ENCODE measurements at places on chromosomes 5 and 9. TPM values are rescaled to one million over a fixed set of nuclear protein-coding genes. Genes with fewer than 3 reads are reported as not detected.
A peak's percentile ranks its signal among the peaks of the same experiment; 100 is the strongest.

RNF145 gene
- 57.8 TPM for total RNA-seq

GRCh38 chr9:93094658-93095204, 1.3 kb upstream of the CARD19 start:
- H3K4me1 ChIP-seq: peaks cover 26% of the 10 kb centered on the region
- peak overlapping the region; percentile 39 for H3K4me3 ChIP-seq
- H3K36me3 ChIP-seq: peaks cover 1% of the 10 kb centered on the region
- no peaks in the 10 kb centered on the region for H3K27me3 ChIP-seq
- DNase-seq: no peak

DNA sequence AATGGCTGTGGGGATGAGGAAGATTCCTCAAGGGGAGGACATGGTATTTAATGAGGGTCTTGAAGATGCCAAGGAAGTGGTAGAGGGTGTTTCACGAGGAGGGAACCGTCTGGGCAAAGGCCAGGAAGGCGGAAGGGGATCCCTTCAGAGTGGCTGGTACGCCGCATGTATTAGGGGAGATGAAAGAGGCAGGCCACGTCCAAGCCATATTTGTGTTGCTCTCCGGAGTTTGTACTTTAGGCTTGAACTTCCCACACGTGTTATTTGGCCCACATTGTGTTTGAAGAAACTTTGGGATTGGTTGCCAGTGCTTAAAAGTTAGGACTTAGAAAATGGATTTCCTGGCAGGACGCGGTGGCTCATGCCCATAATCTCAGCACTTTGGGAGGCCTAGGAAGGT, 1.2 kb downstream of the FXN start:
- peak overlapping the region; percentile 96 for H3K4me3 ChIP-seq
- no peaks in the 10 kb centered on the region for H3K27me3 ChIP-seq
- peaks cover 3% of the 10 kb centered on the region for H3K4me1 ChIP-seq
- H3K36me3 ChIP-seq: no peaks in the 10 kb centered on the region
- peak overlapping the region; percentile 48 for H3K27ac ChIP-seq

- H3K27me3 ChIP-seq: no peaks in the 10 kb centered on the region
- H3K27ac ChIP-seq: no peak overlapping the region
- no peak overlapping the region for H3K4me3 ChIP-seq
- no peak for DNase-seq
Measured at GRCh38 chr9:4936277-4936676, 48.8 kb upstream of the JAK2 start.

- peaks cover 2% of the 10 kb centered on the region for H3K4me1 ChIP-seq
- no peaks in the 10 kb centered on the region for H3K27me3 ChIP-seq
- DNase-seq: no peak
- no peak overlapping the region for H3K4me3 ChIP-seq
- H3K36me3 ChIP-seq: no peaks in the 10 kb centered on the region
Measured at GRCh38 chr5:176181271-176181855, 56.9 kb upstream of the SIMC1 start.

CKMT2 gene
- 19.3 TPM for total RNA-seq

COL27A1 gene
- 5.4 TPM for total RNA-seq

DNA sequence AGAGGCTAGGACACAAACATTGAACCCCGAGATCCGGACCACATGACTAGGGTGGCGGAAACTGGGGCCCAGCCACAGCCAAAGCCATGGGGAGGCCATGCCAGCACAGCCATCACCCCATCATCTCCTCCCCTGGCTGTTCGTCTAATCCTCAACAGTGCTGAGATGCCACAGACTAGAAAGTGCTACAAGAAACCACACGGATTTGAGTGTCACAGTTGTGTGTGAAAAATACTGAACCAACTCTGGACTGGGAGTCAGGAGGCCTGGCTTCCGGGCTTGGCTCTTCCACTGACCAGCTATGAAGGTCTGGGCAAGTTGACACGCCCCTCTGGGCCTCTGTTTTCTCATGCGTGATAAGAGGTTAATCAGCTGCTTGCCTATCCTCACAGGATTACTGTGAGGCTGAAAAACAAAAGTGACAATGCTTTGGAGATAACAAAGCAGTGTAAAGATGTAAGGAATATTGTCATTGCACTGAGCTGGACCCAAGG, 38.8 kb upstream of the SHB start:
- no peak overlapping the region for H3K27ac ChIP-seq
- peak; percentile 16 for DNase-seq
- H3K4me3 ChIP-seq: no peak overlapping the region
- H3K4me1 ChIP-seq: no peaks in the 10 kb centered on the region
- peaks cover 10% of the 10 kb centered on the region for H3K27me3 ChIP-seq
- no peaks in the 10 kb centered on the region for H3K36me3 ChIP-seq

GFPT2 gene
- 26.7 TPM for total RNA-seq

DNA sequence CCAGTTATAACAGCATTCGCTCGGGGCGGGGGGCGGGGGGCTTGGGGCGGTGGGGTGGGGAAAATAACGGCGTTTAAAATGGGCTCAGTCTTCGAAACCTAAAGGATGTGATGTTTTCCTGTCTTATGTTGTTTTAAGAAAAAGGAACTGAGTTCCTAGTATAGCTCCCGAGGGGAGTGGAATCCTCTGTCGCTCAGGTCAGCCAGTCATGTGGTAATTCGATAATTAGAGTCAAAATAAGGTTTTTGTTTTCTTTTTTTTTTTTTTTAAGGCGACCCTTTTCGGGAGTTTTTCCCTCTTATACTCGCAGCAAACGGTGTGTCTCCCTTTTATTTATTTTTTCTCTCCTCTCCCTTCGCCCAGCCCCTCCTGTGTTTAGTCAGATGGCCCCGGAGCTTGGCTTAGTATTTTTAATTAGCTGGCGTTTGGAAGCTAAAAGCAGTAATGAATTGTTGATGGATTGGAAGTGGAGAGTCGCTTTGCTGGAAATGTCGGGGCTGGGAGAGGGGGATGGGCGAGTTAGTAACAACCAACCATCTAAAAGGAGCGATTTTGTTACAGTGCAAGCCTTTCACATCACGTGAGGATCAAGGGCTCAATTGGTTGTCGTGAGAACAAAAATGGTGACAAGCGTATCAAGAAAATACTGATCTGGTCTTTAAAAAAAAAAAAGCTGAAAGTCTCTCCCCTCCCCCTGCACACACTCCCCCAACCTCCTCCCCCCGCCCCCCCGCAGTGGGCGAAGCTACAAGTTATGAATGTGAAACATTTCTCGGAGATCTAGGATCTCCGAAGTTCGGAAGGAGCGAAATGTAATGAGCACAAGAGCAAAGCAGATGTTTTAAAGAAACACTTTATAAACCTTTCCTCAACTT, 714 bp upstream of the ZNF608 start:
- peak; percentile 99 for DNase-seq
- H3K27me3 ChIP-seq: no peaks in the 10 kb centered on the region
- H3K4me3 ChIP-seq: peak overlapping the region; percentile 59
- H3K4me1 ChIP-seq: peaks cover 3% of the 10 kb centered on the region
- no peaks in the 10 kb centered on the region for H3K36me3 ChIP-seq
- H3K27ac ChIP-seq: peak overlapping the region; percentile 85

DPYSL3 gene
- 135 TPM for total RNA-seq

- H3K4me3 ChIP-seq: no peak overlapping the region
- no peaks in the 10 kb centered on the region for H3K27me3 ChIP-seq
- peaks cover 2% of the 10 kb centered on the region for H3K4me1 ChIP-seq
- DNase-seq: no peak
- no peaks in the 10 kb centered on the region for H3K36me3 ChIP-seq
Measured at GRCh38 chr9:114737118-114737517, 55.1 kb upstream of the TEX48 start.

- no peaks in the 10 kb centered on the region for H3K4me1 ChIP-seq
- DNase-seq: no peak
- no peaks in the 10 kb centered on the region for H3K36me3 ChIP-seq
- H3K27ac ChIP-seq: no peak overlapping the region
Measured at GRCh38 chr9:78573205-78573604, 276.3 kb downstream of the PSAT1 start.

MXD3 gene
- 6.6 TPM for total RNA-seq

DNA sequence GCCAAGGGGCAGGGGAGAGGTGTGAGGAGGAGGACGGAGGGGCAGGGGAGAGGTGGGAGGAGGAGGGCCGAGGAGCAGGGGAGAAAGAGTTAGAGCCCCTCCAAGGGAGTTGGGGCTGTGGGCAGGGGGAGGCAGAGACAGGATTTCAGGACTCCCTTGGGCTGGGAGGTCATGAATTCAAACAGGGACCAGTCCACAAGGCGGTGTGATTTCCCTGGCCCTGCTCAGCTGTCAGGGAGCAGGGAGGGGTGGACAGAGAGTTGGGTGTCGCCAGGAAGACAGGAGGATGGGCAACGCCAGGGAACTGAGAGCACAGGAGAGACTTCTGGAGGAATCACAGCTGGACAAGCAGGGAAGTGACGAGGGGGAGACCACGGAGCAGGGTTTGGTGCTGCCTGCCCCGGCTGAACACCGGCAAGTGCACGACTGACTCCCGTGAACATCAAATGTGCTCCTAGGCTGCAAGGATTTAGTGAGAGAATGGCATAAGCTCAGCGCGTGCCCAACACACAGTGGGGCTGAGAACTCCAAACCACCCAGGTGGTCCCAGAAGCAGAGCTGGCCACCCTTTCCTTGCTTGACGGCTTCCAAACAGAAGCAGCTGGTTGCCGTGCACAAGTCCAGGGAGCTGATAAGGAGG, 17.8 kb upstream of the OLFM1 start:
- no peaks in the 10 kb centered on the region for H3K4me1 ChIP-seq
- H3K27me3 ChIP-seq: no peaks in the 10 kb centered on the region
- DNase-seq: no peak
- H3K36me3 ChIP-seq: no peaks in the 10 kb centered on the region

- H3K27me3 ChIP-seq: peaks cover 4% of the 10 kb centered on the region
- no peak overlapping the region for H3K4me3 ChIP-seq
- DNase-seq: no peak
- no peaks in the 10 kb centered on the region for H3K36me3 ChIP-seq
Measured at GRCh38 chr9:86940774-86941173, 6.5 kb downstream of the GAS1 start.

- no peak overlapping the region for H3K27ac ChIP-seq
- no peaks in the 10 kb centered on the region for H3K4me1 ChIP-seq
- peak; percentile 83 for DNase-seq
Measured at GRCh38 chr9:26310294-26310693, 582.3 kb downstream of the CAAP1 start.

DNA sequence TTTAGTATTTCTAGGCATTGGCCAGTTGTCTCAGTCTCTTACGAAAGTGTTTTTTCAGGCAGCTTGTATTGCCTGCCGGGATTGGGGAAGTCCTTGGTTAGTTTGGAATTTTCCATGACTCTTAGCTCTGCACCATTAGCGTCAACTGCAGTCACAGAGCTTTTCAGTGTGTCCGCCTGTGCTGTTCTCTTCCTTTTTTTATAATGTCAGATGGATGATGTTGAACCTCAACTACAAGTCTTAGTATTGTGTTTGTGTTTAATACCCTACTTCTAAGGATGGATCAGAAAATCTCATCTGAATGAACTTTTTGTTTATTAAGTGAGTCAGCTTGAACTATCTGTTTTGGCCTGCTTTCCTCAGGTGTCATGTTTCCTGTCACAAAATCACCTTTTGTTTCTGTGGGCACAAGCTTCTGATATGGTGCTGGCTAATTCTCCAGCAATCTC, 33.1 kb downstream of the ATP6V0E1 start:
- H3K27ac ChIP-seq: peak overlapping the region; percentile 39
- no peaks in the 10 kb centered on the region for H3K36me3 ChIP-seq
- H3K4me1 ChIP-seq: peaks cover 12% of the 10 kb centered on the region
- H3K4me3 ChIP-seq: no peak overlapping the region

GRCh38 chr5:177077335-177077734, 9.4 kb upstream of the FGFR4 start:
- DNase-seq: no peak
- no peaks in the 10 kb centered on the region for H3K4me1 ChIP-seq
- no peaks in the 10 kb centered on the region for H3K27me3 ChIP-seq

- H3K4me3 ChIP-seq: no peak overlapping the region
- H3K36me3 ChIP-seq: no peaks in the 10 kb centered on the region
- DNase-seq: peak; percentile 54
- no peaks in the 10 kb centered on the region for H3K27me3 ChIP-seq
- no peak overlapping the region for H3K27ac ChIP-seq
- peaks cover 3% of the 10 kb centered on the region for H3K4me1 ChIP-seq
Measured at GRCh38 chr5:170486371-170486770, 17.4 kb upstream of the KCNIP1 start.

GRCh38 chr9:70120834-70121510, 77.3 kb downstream of the MAMDC2 start:
- H3K4me3 ChIP-seq: no peak overlapping the region
- peaks cover 17% of the 10 kb centered on the region for H3K4me1 ChIP-seq
- H3K27me3 ChIP-seq: no peaks in the 10 kb centered on the region

DNA sequence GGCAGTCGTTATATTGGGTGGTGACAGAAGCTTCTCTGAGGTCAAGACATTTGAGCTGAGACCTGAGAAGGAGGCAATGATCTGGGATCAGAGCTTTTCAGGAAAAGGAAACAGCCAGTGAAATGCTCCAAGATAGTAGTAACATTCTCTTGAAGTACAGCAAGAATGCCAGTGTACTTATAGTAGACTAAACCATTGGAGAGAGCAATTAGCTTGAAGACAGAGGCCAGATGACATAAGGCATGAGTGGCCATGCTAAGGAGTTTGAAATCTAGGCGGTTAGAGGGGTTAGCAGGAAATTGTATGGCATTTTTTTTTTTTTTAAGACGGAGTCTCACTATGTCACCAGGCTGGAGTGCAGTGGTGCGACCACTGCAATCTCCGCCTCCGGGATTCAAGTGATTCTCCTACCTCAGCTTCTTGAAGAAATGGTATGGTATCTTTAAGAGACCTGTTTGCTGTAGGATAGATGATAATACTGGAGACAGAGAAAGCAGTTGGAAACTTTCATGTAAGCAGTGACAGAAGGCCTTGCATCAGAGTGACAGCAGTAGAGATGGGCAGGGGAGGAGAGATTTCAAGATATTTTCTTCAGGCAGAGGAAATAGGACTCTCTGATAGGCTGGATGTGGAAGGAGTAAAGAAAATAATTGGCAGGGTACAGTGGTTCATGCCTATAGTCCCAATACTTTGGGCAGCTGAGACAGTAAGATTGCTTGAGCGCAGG, 482.2 kb upstream of the PAPPA start:
- H3K4me1 ChIP-seq: peaks cover 24% of the 10 kb centered on the region
- H3K4me3 ChIP-seq: no peak overlapping the region
- H3K27ac ChIP-seq: peak overlapping the region; percentile 92
- H3K36me3 ChIP-seq: no peaks in the 10 kb centered on the region
- no peaks in the 10 kb centered on the region for H3K27me3 ChIP-seq

GRCh38 chr5:139740992-139741672, 54.5 kb upstream of the PSD2 start:
- no peaks in the 10 kb centered on the region for H3K27me3 ChIP-seq
- no peak overlapping the region for H3K27ac ChIP-seq
- no peak overlapping the region for H3K4me3 ChIP-seq

SREK1 gene
- 52.4 TPM for total RNA-seq

C1QTNF3 gene
- total RNA-seq: 1.2 TPM

- H3K27me3 ChIP-seq: no peaks in the 10 kb centered on the region
- peaks cover 7% of the 10 kb centered on the region for H3K36me3 ChIP-seq
- H3K4me1 ChIP-seq: peaks cover 2% of the 10 kb centered on the region
- H3K4me3 ChIP-seq: no peak overlapping the region
- H3K27ac ChIP-seq: no peak overlapping the region
- no peak for DNase-seq
Measured at GRCh38 chr9:115093520-115093919, 24.4 kb downstream of the TNC start.
